Activated CD8-positive, alpha-beta memory T cell treated with anti-CD3 and anti-CD28 coated beads, Interleukin-2, amount 50 U/mL, for 48 hours (primary cell): ENCODE measurements at places on chromosomes 3 and 15.

DNA sequence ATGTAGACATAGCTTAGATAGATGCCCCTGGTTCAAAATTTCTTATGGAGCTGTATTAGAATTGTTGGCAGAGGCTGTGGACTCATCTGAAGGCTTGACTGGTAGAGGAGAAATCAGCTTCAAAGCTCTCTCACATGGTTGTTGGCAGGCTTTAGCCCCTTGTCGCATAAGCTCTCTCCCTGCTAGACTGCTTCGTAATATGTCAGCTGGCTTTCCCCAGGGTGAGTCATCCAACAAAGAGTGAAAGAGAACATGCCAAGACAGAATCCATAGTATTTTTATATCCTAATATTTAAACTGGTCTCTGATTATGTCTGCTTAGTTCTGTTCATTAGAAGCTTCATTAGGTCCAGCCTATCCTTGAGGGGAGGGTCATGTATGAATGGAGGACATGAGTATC is 427.4 kb upstream of the NAALADL2 start:
- DNase-seq = no peak

DNA sequence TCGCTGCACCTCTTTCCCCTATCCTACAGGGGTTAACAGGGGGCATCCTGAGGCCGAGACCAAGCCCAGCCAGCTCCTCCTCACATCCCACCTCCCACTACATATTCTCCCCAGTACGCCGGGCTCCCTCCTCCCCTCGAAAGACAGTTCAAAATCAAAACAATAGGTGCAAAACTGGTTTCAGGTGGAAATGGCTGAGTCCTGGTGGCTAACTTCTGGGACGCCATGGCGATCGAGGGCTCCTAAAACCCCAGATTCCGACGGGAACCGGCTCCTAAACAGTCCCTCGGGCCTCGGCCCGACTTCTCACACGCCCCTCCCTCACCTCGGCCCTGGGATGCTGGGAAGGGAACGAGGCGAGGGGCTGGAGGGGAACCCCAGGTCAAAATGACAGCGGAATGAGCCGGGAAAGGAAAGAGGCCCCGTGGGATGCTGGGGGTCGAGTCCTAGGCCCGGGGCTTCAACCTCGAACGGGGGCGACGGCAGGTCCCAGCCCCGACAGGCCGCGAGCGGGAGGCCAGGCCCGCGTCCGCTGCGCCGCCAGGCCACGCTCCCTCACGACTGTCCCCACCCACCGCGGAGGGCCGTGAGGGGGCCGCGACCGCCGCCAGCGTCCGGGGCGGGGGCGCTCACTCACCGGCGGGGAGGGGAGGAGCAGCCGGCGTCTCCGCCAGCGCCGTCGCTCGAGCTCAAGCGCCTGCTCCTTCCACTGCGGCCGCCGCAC is 492 bp downstream of the TMCC1 start:
- DNase-seq = peak; percentile 84

DNA sequence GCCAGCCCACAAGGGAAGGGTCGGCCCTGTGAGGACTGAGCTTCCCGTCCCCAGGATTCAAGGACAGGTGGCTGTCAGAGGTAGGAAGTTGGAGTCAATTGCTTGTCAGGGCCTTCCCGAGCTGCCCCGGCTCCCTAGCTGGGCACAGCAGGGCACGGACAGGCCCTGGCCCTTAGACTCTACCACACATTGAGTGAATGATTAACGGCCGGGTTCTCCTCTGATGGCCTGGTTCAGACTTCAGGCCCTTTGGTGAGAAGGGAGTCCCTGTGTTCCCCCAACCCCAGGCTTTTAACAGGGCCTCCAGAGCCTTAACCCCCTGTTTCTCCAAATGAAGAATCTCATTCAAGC is 16.4 kb upstream of the FGD5 start:
- DNase-seq = no peak

DNA sequence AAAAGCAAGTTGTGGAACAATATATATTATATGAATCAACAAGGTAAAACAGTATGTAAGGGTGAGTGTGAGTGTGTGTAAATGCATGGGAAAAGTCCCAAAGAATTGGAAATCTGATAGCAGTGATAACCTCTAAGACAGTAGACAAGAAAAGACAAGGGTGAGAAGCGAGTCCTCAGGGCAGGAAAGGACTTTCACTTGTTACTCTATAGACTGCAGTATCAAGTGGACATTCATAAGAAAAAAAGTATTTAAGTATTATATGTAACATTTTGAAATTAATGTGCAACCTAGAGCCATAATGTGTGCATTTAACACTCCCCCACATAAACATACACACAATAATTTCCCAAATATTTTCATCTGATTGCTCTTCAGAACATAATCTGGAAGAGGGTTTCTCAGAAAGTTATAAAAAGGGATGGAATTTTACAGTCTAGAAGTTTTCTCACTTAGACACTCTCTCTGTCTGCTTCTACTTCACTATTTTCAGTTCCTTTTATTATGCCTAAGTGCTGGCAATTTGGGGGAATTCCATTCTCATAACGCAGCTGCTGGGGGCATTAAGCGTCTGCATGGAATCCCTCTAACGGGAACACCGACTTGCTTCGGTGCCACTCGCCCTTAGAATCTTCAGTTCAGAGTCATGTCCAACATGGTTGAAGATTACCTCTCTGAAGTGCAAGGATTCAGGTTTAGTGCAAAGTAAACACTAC is 50.0 kb upstream of the CDIN1 start:
- no peak for DNase-seq

DNA sequence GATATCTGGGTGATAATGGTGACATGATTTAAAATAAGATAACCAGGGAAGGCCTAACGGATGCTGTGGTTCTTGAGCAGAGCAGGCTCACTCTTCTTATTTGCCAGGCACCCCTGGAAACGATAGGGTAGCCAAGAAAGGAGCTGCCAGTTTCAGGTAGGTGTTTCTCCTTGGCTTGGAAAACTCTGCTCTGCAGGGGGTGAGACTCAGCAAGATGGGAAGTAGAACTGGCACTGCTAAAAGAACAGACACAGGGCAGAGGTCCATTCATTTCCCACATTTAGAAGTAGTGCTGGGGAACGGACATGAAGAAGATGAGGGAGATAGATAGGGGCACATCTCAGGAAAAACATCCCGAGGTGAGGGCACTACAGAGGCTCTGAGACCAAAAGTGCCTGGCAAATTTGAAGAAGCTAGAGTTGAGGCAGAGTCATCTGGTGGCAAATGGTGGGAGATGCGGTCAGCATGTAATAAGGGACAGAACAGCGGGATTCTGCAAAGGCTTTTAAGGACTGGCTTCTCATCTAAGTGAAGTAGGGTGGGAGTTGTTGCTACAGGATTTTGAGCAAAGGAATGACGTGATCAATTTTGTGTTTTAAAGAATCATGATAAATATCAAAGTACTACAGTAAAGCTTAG is 323.4 kb upstream of the PLSCR5 start:
- DNase-seq = no peak

DNA sequence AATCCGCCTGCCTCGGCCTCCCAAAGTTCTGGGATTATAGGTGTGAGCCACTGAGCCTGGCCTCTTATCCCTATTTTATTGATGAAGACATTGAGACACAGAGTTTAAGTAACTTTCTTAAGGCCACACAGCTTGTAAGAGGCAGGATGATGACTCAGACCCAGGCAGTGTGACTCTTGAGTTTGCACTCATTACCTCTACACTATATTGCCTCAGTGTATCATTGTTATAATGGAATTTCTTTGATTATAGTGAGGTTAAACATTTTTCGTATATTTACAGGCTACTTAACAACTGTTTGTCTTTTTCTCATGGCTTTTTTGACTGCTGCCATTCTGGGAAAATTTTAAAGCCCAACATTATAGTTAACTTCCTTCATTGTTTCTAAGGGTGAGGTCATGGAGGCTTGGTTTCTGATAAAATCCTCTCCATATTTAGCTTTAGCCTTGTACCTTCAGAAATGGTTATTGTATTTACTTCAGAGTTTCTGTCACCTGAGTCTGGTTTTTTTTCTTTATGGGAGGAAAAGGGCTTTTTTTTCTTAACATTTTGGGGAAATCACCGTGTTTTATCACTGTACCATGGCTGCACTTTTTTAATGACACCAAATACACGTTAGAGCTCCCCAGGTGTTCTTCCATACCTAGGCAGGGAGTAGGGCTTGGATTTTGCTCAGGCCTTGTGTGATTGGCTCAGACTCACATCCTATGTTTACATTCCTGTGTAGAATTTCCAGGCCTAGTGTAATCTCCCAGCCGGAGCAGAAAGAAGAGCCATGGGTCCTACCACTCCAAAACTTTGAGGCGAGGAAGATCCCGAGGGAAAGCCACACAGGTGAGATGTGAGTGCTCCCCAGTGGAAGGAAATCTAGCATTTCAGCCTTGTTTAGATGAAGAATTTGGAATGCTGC is 6.3 kb downstream of the ZNF774 start:
- no peak for DNase-seq

GRCh38 chr15:96331144-96331944 is 844 bp downstream of the NR2F2 start:
- DNase-seq = no peak

DNA sequence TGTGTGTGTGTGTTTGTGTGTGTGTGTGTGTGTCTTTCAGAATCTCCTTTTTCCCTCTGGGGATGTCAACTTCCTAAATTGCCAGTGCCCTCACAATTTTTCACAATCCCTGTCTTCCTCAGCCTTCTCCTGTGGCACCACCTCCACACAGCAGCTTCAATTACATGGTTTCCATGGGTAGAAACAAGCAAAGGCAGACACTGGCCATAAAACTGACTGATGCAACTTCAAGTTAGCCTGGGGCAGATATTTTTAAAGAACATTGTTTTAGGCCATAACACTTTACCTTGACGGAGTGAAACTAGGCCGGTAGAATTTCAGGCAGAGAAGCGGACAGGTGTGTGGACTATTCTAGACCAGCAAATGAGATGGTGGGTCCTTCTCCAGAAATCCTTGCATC is 405.8 kb upstream of the SUCLG2 start:
- DNase-seq = no peak

GRCh38 chr15:25391971-25392721 is 46.7 kb downstream of the UBE3A start:
- no peak for DNase-seq

DNA sequence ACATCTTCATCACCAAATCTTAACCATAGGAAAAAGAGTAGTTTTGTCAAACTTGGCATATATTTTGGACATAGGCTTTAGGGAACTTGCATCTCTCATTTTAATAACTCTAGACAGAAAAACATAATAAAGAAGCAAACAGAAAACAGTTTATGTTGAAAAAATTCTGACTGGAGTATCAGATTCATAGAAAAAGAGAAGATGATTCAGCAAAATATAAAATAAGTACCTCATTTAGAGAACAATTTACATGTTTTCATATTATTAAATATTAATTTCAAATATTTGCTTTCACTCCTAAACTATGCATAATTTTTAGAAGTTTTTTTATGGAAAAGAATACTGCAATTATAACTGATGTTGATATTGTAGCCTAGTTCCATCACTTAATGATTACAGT is 12.5 kb downstream of the SATB1 start:
- DNase-seq = no peak

- no peak for DNase-seq
These were observed 226.7 kb upstream of the ALCAM start for GRCh38 chr3:105139881-105140560.

- DNase-seq = no peak
These were observed 57.9 kb downstream of the CCDC33 start for GRCh38 chr15:74294010-74294409.

DNA sequence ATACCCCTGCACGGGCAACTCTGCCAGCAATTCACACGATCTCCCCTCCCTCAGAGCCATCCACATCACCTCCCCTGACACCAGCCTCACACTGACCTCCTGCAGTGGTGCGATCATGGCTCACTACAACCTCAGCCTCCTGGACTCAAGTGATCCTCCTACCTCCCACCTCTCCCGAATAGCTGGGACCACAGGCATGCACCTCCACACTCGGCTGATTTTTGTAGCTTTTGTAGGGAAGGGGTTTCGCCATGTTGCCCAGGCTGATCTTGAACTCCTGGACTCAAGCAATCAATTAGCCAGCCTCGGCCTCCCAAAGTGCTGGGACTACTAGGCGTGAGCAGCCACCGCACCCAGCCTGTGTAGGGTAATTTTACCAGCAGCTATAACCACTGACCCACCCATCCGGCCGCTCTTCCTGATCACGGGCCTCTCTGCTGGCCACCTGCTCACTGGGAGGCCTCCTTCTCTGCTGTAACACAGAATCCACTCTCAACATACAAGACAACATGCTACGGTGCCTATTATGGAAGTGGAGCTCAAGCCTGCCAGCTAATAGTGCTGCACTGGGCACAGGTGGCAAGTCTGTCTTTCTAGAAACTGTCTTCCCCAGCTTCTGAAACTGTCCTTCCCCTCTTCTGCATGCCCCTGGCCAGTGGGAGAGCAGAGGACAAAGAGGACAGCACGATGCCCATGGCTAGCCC is 4.6 kb downstream of the GP9 start:
- no peak for DNase-seq

DNA sequence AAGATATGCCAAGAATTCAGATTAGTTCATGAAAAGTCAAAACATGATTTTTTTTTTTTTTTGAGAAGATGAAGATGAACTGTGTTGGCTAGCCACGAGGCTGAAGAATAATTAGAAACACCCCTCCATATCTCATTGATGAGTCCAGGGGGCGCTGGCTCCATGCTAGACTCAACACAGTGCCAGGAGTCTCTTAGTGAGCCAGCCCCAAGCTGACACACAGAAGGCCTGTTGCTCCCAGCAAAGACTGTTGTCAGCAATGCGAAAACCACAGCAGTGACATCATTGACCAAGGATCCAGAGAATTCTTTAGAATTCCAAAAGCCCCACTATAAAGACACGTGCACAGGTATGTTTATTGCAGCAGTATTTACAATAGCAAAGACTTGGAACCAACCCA is 185.2 kb downstream of the ANXA2 start:
- DNase-seq = no peak

DNA sequence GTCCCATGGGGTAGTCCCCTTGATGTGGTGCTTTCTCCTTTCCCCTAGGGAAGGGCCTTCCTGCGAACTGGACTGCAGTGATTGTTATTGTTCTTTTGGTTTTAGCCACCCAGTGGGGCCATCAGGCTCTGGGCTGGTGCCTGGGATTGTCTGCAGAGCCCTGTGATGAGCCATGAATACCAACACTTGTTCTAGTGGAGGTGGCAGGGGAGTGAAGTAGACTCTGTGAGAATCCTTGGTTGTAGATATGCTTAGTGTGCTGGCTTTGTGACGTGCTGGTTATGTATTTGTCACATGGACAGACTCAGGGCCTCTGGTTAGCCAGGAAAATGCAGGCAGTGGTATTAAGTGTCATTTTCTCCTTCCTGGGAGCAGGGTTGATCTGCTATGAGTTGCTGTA is 51.8 kb upstream of the NDUFB4 start:
- no peak for DNase-seq

GRCh38 chr15:69082554-69082953 is 68.1 kb downstream of the NOX5 start:
- no peak for DNase-seq
